ENCODE measurements at places on chromosomes 12 and 14.

GRCh38 chr12:108133482-108133881, 4.4 kb downstream of the WSCD2 start:
- DNase-seq: no peak

DNA sequence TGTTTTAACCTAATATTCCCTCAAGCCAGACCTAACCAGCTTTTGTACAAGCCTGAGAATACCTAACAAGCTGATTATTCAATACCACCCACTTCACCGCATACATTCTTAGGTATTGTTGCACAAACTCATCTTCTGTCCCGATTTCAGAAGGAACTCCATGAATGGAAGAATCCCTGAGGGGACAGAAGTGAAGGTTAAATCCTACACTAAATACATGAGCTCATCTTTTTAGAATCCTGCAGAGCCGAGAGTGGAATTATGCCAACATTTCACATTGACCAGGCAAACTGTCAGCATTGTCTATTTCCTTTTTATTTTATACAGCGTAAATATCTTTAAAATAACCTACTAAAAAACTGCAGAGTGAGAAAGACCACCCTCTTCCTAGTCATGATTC, 140.7 kb upstream of the PRICKLE1 start:
- DNase-seq: no peak

- DNase-seq: no peak
Observed at GRCh38 chr14:75069811-75070145, 337 bp downstream of the ZC2HC1C start.

DNA sequence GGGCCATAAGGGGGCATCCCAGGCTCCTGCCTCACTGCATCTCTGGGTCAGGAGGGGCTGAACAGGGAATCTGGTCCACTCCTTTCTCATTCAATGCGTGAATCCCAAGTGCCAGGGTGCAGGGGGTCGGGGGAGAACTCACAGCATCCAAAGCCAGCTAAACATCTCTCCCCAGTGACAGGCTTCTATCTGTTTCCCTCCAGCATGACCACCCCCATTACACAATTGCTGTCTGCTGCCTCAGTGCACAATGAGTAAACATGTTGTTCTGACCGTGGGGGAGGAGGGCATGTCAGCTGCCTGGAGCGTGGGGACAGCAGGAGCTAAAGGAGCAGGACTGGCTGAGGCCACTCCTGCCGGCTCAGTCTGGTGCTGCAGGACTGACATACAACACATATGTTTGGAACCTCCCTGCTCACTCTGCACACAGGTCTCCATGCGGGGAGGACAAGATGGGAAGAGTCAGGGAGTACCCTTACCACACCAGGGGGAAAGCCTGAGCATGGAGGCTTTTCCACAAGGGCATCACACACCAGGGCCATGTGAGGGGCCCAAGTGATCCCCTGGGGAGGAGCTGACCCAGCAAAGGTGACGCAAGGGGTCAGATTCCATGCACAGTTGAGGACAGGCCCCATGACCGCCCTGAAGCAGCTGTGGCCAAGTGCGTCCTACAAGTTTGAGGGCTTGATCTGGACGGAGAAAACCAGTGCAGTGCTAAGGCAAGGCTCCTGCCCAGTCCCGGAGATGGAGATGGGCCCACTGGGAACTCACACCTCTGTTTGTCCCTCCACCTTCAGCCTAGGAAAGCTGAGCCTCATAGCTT, 1.4 kb downstream of the TNS2 start:
- DNase-seq: no peak

DNA sequence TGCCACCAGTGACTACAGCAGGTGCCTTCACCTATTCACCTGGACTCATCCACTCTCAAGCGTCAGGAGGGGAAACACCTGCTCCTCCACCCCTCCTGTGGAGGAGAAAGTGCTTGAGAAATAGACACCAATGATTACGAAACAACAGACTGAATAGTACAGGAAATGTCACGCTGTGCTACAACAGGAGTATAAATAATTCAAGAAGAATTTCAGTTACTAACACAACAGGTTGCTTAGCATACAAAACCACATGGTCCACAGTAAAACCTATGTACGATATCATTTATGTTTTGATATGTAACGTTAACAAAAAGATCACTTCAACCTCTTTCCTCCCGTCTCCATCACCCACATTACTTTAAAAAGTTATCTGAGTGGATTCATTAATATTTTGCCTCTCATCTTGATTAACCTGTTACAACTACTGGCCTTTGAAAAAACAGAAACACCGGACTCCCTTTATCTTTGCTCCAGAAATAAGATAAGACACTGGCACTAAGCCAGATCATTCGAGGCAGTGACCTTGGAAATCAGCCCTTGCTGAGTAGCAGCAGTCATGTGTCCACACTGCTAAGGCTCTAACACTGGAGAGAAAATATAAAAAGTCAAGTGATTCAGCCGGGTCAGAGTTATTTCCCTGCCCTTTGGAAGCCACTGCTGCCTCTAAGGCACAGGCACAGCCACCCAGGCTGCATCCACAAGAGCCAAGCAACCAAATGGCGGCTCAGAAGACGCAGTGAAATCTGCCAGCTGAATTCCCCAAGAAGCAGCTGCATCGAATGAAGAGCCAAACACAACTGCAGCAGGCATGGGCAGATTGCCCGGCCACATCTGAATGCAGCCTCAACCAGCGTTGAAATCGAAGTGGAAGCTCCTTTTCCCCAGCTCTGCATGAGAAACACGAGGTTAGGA, 40.9 kb downstream of the NT5DC3 start:
- DNase-seq: no peak

GRCh38 chr14:33349871-33350270, 411.2 kb downstream of the NPAS3 start:
- DNase-seq: no peak

GRCh38 chr12:121255433-121255832, 41.1 kb downstream of the CAMKK2 start:
- DNase-seq: no peak

DNA sequence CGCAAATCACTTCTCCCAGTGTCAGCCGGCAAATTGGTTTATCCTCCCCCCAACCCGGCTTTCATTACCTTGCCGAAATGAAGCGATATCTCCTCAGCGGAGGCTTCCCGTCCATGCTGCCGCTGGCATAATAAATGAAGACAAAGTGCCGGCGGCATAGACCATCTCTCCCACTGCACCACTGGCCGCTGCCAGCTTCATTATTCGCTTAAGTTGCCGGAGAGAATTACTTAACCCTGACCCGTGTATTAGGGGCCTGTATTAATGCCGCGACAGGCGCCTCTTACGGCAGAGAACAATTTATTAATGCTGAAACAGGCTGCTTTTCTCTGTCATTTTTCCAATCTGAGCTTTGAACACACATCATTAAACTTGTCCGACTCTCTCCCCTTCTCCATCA, 17.5 kb upstream of the GPATCH2L start:
- DNase-seq: no peak

DNA sequence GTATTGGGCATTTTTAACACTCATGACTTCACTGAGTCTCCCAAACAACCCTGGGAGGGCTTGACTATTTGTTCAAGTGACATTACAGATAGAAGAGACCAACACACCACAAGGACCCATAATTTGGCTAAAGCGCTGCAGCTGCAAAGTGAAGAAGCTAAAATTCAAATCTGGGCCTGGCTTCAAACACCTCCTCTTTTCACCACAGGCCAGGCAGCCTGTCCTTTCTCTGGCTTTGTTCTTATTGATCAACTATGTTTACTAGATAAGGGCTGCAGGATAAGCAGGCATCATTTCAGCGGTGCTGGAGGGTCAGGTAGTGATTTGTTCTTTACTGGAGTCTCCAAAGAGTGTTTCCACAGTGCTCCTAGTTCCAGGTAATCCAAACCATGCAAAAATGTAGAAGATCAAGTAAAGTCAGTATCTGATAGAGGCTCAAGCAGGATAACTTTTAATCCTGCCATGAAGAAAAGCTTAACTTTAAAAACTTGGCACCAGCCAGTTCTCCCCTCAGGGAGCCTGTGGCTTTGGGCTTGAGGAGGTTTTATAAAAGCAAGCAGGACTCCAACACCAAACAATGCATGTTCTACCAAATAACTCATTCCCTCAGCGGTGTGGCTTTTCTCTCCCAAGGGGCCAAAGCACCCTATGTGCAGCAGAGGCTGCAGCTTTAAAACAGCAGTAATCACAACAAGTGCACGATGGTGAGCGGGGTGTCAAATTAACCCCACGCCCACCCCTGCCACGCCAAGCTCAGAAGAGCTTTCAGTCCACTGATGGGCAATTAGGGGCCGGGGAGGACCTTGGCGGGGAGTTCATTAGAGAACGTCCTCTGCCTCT, 16.8 kb downstream of the CLMN start:
- no peak for DNase-seq

GRCh38 chr12:69527506-69528272, 57.5 kb downstream of the FRS2 start:
- DNase-seq: no peak

DNA sequence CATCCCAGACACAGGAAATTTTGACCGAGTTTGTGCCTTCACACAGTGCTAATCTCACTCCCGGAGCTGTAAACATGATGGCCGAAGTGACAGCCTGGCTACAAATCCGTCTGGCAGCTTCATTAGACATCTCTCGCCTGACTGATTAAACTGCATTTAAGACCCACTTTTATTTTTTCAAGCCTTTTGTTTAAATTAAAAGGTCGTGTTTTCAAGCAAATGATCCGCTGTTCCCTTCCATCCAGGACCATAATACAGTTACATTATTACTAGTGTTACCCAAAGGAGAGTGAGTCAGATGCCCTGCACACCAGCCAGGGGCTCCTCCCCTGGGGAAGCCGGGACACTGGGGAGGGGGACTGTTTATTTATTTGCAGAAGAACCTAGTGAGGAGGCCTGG, 200.2 kb downstream of the EXOC5 start:
- no peak for DNase-seq

GRCh38 chr12:21992823-21993222, 51.6 kb upstream of the ABCC9 start:
- DNase-seq: no peak

DNA sequence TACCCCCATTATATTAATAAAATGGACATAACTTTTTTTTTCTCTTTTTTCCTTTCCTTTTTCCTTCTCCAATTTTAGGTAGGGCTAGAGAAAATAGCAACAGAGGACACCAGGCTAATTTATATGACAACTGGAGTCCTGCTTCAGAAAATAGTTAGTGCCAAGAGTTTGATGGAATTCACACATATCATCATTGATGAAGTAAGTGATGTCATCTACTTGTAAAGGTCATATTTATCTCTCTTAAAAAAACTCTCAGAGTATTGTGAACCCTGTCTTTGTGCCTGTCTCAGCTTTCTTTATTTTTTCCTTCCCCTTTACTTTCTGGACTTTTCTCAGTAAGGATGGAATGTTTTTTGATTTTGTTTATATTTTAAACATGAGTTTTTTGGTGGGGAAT, 24.3 kb upstream of the RD3L start:
- DNase-seq: no peak

- no peak for DNase-seq
Observed at GRCh38 chr12:41972196-41972595, 172.5 kb downstream of the GXYLT1 start.

DNA sequence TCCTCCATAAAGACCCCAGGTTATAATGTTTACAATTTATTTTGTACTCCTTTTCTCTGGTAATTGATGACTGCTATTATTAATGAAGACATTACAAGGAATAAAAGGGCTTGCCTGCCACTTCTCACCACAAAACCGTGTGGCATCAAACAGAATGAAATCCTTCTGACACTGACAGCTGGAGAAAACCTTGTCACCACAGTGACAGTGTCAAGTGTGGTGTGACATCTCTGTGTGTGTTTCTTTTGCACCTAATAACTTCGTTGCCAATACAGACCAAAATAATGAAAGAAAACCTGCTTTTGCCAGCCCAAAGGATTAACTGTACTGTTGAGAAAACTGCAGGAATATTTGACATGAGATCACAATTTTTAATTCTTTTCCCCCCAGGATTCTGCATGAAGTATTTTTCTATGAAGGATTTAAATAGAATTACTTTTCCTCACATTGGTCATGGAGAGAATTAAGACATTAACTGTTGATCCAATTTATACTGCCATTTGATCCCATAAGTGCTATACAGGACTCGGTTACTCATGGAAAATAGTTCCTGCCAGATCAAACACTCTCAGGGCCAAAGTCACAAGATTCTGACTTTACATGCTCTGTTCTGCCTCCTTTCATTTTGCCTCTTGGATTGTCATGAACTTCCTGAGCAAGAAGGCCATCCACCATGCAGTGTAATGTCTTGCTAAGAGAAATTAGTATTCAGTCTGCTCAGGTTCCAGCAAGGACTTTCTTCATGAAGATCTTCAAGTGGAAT, 60.4 kb upstream of the IFNG-AS1 start:
- DNase-seq: no peak

GRCh38 chr12:59708484-59708883, 112.7 kb downstream of the SLC16A7 start:
- no peak for DNase-seq

DNA sequence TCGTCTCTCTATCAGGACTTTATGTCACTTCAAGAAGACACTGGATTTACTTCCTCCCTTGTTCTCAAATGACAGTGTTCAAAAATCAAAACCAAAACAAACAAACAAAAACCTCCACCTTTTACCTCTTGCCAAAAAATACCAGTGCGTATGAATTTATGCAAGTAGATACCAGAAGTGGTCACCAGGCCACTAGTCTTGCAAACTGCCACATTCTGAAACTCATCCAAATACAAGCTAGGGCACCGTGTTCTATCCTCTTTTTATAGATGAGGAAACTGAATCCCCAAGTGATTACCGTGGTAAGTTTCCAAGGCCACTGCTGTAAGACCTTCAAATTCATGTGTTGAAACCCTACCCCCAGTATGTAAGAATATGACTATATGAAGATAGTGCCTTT, 343.9 kb upstream of the KITLG start:
- DNase-seq: no peak

- DNase-seq: no peak
Observed at GRCh38 chr14:49972131-49972671, 79.3 kb downstream of the ARF6 start.

DNA sequence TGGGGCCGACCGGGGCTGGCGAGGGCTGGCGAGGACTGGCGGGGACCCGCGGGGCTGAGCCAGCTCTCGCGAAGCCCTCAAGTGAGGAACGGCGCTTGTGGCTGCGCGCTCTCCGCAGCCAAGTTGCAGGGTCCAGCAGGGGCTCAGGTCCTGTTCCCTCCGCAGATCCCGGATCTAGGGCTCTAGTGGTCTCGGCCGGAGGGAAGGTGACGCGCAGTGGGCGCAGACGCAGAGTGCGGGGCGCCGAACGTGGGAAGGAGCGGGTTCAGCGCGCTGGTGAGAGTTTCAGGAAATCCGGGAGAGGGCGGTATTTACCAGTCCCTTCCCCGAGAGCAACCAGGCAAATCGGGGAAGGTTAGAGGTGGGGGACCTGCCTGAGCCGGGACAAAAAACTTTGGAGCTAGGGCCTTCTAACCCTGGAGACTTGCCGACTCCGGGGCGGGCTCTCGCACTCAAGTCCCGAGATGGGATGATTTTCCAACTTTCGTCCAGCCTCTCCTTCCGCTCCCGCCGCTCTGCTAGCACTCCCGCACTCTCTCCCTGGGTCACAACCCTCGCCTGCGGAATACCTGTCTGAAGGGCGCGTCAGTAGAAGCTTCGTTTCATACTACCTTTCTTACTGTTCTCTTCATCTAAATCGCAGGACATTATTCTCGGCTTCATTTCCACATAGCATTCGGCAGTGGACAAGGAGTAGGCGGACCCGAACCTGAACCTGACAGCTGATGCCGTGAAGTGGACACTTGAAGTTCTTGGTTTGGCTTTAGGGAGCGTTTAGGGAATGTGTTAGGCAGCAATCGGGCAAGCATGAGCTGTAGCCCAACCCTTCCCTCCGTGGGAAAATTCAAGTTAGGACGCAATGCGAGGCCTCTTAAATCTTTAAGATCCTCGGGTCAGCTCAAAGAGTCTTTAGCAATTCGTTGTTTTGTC, 13.6 kb upstream of the PAX9 start:
- DNase-seq: no peak

GRCh38 chr12:90102957-90103652, 394.5 kb upstream of the ATP2B1 start:
- DNase-seq: no peak
